ENCODE measurements at places on chromosomes 2 and 18.

DNA sequence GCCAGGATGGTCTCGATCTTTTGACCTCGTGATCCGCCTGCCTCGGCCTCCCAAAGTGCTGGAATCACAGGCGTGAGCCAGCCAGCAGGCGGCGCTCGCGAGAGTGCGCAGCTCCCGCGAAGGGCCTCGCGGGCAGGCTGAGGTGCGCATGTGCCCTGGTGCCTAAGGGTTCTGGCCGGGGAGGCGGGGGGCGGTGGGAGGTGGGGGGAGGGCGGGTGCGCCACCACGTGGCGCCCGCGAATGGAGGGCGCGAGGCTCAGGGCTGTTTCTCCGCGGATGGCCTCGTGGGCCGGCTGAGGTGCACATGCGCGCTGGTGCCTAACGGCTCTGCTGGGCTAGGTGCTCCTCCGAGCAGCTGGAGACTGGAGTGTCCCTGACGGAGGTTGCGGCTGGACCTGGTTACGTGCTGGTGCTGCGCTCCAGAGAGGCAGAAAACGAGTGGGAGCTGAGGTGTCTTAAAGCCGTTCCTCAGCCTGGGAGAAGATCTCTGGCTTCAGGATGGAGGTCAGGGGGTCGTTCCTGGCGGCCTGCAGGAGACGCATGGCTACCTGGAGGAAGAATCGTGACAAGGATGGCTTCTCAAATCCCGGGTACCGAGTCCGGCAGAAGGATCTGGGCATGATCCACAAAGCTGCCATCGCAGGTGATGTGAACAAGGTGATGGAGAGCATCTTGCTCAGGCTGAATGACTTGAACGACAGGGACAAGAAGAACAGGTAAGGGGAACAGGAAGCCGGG lies at the start of gene ANKRD62:
Gene ANKRD62, plus strand, starts transcription at position 324 of the 738 bp plus-strand sequence. Its CDS starts 175 bp downstream, at position 499.
- DNase-seq = no peak

GRCh38 chr18:34594266-34594665 lies 115.8 kb upstream of the DTNA start:
- DNase-seq = no peak

DNA sequence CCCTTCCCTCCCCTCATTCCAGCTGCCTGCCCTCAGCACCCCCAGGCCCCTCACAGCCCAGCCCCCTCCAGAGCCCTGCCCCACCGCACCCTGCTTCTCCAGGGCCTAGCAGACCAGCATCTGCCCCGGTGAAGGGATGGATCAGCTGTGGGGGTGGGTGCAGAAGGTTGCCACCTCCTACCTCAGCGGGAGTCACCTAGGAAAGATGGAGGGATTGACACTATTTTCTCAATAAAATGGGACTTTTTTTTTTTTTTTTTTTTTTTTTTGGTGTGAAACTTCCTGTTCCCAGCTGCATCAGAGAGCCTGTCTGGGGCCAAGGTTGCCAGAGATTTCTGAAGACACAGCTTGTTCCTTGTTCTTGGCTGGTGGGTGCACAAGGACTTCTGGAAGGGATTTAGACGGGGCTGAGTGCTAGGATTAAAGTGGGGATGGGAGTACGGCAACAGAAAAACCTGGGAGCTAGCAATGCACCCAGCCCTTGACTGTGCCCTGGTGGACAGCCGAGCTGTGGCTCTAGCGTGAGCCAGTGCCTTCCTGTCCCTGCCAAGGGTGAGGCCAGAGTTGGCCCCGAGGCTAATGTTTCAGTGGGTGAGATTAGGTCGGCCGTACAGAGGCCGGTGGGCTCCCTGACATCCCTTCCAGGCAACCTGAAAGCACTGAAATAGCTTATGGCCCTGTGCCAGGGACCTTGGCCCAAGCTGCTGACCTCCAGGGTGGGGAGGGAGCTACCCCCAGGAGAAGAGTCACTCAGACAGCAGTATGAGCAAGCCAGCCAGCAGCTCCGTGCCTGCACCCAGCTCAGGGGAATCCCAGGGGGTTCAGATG lies 4.6 kb downstream of the B3GNT7 start:
- peak; percentile 73 for DNase-seq

DNA sequence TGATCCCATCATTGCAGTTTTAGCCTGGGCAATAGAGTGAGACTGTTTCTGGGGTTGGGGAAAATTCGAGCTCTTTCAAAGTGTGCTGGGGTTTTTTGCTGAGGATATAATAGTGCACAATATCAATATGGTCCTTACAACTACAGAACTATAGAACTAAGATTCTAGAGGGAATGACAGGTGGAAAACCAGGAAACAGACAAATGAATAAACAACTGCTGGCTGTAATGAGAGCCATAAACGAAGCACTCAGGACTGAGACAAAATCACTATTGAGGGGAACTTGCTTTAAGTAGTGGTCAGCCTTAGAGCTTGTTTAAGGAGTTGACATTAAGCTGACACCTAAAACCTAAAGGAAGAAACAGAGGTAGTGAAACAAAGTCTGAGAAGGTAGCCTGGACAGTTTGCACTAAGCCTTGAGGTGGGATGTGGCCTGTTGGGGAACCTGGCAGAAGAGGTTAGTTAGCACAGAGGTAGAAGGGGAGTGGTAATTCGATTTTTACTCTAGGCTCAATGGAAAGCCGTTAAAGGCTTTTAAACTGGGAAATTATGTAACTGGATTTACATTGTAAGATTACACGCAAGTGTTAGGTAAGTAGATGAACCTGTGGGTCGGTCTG lies 33.8 kb downstream of the LCLAT1 start:
- DNase-seq = no peak

DNA sequence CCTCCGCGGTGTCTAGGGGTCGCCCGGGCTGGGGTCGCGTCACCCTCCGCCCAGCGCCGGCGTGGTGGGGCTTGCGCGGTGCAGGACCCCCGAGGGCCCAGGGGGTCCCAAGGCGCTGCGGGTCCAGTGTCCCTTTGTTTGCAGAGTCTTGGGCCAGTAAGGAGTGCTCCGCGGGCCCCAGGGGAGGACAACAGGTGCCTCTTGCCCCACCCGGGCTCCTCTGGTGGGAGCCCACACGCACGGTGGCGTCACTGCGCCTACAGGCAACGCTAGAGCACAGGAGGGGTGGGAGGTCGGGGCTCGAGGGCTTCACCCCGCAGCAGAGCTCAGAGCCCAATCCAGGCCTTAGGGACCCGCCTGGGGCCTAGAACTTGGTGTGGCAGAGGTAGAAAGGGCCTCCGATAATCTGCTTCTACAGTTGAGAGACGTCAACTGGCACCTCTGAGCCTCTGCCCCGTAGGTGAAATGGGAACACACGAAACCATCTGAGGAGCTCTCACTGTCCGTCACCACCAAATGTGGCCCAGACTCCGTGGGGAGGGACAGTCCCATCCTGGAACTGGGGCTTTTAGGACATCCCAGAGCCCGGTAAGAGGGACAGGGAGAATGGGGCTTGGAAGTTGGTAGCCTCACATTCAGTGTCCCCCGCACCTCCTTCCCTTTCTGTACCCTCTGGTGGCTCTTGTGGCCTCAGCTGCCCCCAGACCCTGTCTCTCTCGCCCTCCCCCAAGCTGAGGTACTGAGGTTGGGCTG lies 1.4 kb downstream of the ARID5A start:
- peak; percentile 92 for DNase-seq

DNA sequence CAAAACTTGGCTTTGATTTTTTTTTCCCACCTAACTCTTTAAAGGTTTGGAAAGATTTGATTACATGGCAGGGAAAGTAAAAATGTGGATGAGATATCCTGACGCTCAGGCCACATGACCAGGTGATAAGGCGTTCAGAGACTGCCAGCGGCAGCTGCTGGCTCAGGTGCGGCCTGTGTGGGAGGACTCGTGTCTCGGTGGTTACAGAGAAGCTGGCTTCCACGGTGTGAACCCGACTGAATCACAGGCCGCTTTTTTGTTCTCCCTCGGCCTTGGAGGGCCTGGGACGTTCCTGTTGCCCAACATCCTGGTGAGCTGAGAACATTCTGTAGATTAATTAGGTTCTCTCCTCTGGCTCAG lies 124.2 kb upstream of the ZNF516 start:
- no peak for DNase-seq

DNA sequence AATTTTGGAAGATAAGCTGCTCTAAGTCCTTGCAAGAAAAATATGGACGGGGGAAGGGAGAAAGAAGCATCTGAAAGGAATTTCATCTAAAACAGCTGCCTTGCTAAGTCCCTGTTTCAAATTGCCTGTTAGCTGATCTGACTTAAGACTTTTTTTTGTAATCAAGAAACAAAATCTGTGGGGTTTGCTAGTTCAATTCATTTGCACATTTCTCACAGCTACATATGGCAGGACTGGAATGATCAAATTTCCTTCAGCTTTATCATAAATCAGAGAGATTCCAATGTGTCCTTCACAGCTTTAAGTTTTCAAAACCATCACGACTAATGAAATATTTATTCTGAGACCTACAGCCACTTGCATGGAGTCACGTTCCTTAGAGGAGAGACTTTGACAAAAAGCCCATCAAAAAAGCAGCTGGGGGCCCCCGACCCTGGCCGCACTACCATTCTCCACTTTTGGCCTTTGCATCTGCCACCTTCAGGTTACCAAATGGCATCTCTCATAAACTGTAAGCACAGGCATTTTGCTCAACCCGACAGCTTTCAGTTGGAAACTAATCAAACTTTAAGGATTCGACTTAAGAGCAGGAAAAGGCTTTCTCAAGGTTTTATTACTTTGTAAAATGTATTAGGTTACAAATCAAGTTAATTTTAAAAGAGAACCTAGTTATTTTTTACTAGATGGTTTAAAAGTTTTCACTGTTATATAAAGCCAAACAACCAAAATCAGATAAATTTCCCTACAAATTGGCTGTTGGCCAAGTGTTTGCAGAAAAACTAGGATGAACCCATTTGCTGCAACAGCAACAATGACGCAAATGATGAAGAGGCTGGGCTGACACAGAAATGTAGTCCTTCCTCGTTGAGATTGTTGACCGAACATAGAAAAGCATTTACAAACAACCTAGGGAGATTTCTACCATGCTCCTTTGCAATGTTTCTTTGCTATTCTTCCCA lies 100.4 kb upstream of the RND3 start:
- DNase-seq = no peak

DNA sequence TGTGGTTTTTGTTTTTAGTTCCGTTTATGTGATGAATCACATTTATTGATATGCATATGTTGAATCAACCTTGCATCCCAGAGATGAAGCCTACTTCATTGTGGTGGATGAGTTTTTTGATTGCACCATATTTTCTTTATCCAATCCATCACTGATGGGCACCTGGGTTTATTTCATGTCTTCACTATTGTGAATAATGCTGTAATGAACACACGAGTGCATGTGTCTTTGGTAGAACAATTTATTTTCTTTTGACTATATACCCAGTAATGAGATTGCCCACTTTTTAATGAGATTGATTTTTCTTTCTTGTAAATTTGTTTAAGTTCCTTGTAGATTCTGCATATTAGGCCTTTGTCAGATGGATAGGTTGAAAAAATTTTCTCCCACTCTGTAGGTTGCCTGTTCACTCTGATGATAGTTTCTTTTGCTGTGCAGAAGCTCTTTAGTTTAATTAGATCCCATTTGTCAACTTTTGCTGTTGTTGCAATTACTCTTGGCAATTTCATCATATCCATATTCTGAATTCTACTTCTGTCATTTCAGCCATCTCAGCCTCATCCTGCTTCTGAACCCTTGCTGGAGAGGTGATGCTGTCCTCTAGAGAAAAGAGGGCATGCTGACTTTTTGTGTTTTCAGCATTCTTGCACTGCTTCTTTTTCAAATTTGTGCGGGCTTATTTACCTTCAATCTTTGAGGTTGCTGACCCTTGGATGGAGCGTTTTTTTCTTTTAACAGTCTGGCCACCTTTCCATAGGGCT lies 96.2 kb upstream of the CTAGE1 start:
- DNase-seq = no peak

DNA sequence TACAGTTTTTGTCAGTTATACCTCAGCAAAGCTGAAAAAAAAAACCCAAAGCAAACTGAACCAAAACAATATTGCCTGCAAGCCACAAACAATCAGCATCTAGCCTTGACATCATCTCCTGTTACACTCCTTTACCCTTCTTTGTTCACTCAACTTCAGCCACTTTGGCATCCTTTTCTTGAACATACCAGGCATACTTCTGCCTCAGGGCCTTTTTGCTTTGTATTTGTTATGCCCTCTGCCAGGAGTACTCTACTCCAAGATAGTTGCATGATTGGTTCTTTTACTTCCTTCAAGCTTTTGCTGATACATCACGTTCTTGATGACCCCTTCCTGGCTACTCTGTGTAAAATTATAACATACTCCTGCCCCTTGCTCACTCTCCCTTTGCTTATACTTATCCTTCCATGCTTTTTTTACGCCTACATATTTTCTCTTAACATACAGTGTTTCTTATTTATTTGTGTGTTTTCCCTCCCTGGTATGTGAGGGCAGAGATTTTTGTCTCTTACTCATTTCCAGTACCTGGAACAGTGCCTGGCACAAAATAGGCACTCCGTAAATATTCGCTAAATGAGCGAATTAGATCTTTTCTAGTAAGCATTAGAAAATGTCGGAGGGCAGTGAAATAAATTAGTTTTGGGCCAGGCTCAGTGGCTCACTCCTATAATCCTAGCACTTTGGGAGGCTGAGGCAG lies 12.7 kb downstream of the ABI2 start:
- DNase-seq = no peak

DNA sequence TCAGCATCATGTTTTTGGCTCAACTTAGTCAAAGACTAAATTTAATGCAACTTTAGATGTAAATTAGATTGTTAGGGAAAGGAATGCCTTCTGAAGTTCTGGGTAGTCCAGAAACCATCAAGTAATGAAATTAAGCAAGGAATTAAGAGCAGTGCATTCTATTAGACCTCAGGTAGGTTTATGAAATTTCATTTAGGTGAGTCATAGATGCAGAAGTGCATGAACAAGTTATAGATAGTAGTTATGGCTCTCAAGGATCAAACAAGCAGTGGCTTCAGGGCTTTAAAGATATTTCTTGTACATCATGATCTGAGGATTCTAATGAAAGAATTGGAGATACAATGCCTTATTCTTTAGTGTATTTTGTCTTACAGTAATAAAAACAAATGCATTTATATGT lies 25.4 kb upstream of the SPOPL start:
- DNase-seq = no peak

GRCh38 chr2:144914113-144914512 lies 394.2 kb upstream of the ZEB2 start:
- DNase-seq = no peak

- peak; percentile 91 for DNase-seq
Measured at GRCh38 chr2:203706403-203706802, at the start of gene CD28. Gene CD28, plus strand, starts transcription at chr2:203706639. Its CDS starts 58 bp downstream, at chr2:203706697.

- no peak for DNase-seq
Measured at GRCh38 chr2:121873864-121874263, 118.4 kb downstream of the TSN start.

DNA sequence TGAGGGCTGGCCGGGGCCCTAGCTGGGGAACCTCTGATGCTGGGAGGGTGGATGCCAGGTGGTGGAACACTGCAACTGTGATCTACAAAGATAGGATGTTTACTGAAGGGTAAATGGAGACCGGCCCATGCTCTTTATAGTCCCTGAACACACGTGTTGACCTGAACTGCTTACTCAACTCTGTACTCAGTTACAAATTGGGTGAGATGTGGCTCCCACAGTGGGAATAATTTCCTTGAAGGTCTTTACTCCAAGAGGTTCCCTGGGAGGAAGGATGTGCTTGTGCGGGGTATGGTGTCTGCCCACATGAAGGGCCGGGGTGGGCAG lies 254.1 kb downstream of the PRKCE start:
- no peak for DNase-seq
